Stimulated activated CD8-positive, alpha-beta memory T cell treated with anti-CD3 and anti-CD28 coated beads, Interleukin-2, amount 100 ng/mL, for 1 hour (primary cell): ENCODE measurements at places on chromosomes 3 and 15.

- no peak for DNase-seq
Measured at GRCh38 chr15:34370129-34370528, 3.1 kb upstream of the LPCAT4 start.

DNA sequence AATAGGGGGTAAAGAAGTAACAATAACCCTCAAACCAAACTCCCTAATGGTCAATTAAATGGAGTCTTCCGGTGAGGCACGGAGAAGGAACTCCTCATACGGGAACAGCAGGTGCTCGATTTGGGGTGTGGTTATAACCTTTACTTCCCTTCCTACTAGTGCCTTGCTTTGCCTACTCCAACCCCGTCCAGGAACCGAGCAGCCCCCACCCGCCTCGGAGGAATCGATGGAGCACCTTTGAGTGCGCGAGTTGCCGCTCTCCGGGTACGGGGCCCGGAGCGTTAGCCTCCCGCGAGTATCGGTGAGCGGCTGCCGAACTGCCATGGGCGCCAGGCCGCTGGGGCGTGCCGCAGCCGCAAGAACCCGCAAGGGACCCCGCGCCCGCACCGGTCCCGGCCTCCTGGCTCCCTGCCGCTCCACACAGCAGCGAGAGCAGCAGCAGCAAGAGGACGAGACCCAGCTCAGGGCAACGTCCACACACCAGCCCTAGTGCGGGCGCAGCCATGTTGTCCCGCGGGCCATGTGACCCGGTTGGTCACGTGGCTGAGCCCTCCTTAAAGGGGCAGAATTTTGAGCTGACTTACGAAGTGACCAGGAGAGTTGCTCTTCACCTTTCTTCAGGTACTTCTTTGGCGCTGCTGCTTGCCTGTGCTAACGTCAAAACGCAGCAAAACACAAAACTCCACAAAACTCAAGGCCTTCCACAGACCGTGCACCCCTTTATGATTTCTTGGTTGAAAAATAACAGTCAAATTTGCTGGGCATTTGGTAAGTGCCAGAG is at the start of gene SUMF1:
Gene SUMF1, minus strand, starts transcription at position 529 of the 781 bp plus-strand sequence. Its CDS starts 24 bp downstream, at position 505.
- peak; percentile 51 for DNase-seq

DNA sequence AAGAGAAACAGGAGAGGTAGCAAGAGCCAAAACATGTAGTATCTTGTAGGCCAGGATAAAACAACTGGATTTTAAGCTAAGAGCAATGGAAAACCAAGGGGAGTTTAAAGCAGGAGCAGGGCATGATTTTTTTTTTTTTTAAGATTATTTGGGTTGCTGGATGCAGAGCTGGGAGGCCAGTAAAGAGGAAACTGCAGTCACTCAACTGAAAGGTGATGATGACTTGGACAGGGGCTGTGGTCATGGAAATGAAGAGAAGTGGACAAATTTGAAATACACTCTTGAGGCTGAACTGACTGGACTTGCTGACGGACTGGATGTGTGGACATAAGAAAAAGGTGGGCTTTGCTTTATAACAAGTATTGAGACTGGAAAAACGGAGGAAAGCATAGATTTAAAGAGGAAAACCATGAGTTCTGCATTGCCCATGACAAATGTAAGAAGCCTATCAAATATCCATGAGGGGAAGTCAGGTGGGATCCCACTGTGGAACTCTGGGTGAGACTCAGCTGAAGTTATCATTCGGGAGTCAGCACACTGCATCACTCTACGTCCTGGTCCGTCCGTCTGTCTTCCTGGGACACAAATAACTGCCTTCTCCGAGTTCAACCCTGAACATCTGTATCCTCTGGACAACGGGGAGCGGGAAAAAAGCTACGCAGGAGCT is 688 bp downstream of the XPC start:
- DNase-seq, result no peak

DNA sequence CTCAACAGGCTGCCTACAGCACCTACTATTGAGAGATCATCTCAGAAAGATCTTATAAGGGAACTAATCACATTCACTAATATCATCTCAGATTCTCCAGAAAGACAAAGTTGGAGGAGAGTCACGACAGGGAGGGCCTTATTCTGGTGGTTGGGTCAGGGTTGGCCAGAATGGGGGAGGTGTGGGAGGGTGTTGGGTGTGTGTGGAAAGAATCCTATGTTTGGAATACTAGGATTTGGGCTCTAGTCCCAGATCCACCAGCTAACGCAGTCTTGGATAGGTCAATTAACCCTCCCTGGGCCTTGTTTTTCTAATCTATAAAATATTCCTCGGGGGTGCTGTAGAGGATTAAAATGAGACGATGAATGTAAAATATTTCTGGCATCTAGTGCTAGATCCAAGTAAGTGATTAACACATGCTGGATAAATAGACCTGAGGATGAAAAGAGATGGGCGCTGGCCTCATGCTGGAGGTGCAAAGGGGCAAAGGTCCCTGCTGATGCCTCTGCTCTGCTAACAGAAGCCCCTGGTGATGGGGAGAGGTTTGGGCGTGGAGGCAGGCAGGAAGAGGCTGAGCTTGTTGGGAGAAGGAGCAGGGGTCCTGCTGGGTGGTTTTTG is 67.6 kb upstream of the ETV5 start:
- DNase-seq, result no peak

- no peak for DNase-seq
Measured at GRCh38 chr3:19248767-19249166, 100.5 kb downstream of the KCNH8 start.

DNA sequence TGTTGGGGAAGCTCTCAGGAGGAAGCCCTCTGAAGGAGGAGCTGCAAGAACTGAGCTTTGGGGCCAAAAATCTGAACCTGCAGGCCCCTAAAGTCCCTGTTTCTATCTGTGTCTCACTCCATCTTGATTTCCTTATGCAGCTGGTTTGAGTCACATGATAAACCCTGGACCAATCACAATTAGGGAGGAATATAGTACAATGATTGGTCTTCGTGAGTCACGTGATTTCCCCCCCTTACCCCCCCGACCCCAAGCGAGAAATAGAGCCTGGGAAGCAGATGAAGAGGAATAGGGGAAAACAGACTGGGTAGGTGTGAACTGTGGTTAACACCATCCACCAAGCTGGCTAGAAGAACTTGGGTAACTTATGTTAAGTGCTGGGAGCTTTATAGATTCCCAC is 12.9 kb downstream of the CRABP1 start:
- no peak for DNase-seq

DNA sequence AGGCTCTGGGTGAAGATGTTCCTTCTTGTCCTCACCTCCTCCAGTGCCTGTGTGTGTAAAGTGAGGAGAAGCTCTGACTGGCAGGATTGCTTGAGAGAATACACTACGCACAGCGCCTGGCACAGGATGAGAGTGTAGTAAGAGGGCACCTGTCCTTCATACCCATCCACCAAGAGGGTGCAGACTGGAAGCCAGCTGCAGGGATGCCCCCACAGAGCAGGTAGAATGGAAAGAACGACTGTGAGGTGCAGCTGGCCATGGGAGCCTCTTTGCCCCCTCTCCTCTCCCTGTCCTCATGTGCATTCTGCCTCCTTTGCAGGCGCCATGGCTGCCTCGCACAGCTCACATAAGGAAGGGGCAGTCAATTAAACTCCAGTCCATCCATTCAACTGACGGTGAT is 12.3 kb downstream of the FBXL22 start:
- no peak for DNase-seq

DNA sequence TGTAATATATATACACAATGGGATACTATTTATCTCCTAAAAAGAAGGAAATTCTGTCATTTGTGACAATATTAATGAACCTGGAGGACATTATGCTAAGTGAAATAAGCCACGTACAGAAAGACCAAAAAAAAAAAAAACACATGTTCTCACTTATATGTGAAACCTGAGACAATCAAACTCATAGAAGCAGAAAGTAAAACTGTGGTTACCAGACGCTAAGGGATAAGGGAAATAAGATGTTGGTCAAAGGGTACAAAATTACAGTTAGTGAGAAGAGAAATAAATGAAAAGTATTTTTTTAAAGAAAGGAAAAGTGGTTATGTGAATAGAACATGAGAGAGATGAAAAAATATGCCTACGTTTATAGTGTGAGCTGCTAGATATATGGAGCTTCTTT is 101.1 kb downstream of the CPNE4 start:
- DNase-seq, result no peak

GRCh38 chr15:71357321-71357732 is 242.1 kb downstream of the THSD4 start:
- DNase-seq, result no peak

DNA sequence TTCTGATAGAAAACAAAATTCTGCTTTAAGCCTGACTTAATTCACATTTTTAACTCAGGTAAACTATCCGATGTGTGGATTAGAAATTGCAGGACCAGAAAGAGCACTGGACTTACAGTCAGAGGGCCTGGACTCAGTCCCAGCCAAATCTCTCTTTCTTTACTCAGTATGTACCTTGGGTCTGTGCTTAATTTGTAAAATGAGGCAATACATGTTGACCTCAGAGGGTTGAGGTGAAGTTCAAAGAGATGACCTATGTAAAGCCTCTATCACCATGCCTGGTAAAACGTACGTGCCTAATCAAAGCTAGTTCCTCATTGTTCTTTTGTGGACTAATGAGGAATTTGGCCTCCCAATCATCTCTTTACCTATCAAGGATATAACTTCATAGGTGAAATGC is 1.9 kb upstream of the BCL2A1 start:
- no peak for DNase-seq
